ENCODE measurements at places on chromosomes 4 and X.

GRCh38 chr4:6696611-6697010 is 2.9 kb downstream of the S100P start:
- no peak for DNase-seq

DNA sequence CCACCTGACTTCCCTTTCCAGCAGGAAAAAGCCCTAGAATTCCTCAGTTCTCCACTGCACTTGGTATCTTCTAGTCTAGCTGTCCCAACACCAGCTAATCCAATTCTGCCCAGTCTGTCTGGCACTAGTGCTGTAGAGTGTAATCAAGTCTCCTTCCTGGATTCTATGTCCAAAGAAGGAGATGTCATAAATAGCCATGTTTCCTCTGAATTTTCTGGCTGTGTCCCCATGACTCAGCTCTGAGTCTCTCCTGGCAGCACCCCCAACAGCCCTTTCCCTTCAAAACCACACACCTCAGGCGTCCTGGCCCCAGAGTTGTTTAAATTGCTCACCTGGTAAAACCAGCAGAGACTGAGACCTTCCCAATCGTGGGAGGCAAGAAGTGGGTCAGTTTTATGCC is 197.2 kb downstream of the GRXCR1 start:
- no peak for DNase-seq

DNA sequence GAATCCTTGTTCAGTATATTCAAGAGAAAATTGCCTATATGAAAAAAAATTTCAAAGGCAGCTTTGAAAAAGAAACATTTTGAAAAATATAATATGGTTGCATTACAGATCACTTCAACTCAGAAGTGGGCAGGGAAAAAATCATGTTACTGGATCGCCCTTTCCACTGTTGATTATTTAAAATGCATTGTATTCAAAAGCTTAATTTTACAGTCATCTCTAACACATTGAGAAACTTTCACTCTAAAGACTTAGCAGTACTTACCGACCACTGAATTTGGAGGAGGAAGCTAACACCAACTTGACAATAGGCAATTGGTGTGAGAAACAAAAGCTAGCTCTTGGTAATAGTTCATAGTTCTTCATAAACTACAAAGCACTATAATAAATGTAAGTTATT is 101.9 kb downstream of the CEP135 start:
- DNase-seq, result no peak

- DNase-seq, result no peak
Measured at GRCh38 chrX:132375941-132376340, 112.9 kb downstream of the MBNL3 start.

DNA sequence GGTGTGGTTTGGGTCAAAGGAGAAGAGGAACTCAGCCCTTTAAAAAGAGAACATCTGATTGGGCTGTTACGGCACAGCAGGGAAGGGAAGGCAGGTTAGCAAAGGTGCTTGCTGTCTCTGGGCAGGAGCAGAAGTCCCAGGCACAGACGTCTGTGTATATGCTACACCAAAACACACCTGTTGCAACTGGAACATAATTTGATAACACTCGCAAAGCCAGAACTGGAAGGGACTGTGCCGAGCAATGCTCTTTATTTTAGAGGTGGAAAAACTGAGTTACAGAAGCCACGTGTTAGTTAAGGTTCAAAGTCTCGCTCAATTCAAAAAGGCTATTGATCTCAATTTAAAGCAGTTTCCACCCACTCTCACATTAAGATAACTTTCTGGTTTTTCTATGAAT is 2.2 kb upstream of the FAM114A1 start:
- no peak for DNase-seq

- DNase-seq, result no peak
Measured at GRCh38 chr4:36601864-36602495, 320.6 kb downstream of the DTHD1 start.

DNA sequence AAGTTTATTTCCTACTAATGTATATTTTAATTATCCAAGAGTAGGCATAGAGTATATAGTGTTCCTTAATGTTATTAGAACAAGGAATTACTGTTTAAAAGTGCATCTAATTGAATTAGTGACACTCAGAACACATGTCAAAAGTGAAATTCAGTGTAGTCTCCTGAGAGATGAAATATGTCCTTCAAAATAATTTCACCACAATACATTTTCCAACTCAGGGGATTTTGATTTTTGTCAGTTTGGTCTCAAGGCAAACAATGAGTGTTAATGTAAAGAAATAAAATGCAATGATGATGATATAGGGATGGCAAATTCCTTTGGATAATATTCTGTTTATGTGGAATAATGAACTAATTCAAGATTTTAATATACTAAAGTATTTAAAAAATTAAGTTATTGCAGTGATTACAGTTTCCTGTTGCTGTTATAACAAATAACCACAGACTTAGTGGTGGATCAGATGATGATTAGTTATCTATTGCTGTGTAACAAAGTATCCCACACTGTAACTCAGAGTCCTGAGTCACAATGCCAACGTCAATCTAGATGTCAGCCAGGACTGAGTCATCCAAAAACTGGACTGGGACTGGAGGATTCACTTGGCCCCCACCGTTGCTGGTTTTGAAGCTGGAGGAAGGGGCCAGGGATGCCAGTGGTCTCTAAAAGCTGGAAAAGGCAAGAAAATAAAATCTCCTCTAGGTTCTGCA is 148.0 kb upstream of the SLC7A11 start:
- DNase-seq, result no peak

DNA sequence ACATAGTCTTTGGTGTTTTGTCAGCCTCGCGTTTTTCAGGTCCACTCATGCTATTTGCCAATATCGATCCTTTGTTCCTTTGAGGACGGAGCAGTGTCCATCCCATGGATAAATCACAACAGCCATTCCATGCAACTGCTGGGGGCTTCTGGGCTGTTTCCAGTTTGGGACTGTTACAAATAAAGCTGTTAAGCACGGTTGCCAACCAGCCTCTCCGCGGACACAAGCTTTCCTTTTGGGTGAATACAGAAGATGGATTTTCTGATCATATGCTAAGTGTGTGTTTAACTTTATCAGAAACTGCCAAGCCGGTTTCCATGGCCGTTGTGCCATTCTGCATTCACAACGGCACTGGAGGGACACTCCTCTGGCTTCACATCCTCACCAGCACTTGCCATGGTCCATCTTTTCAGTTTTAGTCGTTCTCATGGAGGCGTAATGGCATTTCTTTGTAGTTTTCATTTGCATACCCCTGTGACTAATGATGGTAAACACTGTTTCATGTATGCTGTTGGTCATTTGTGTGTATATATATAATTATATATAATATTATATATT is 67.8 kb downstream of the ABLIM2 start:
- no peak for DNase-seq

DNA sequence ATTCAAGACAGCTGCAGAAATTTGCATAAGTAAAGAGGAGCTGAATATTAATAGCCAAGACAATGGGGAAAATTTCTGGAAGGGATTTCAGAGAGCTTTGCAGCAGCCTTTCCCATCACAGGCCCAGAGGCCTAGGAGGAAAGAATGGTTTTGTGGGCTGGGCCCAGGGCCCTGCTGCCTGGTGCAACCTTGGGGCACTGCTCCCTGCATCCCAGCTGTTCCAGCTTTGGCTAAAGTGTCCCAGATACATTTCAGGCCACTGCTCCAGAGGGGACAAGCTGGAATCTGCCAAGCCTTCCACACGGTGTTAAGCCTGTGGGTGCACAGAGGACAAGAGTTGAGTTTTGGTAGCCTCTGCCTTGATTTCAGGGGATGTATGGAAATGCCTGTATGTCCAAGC is 185.6 kb upstream of the SFRP2 start:
- DNase-seq, result no peak

DNA sequence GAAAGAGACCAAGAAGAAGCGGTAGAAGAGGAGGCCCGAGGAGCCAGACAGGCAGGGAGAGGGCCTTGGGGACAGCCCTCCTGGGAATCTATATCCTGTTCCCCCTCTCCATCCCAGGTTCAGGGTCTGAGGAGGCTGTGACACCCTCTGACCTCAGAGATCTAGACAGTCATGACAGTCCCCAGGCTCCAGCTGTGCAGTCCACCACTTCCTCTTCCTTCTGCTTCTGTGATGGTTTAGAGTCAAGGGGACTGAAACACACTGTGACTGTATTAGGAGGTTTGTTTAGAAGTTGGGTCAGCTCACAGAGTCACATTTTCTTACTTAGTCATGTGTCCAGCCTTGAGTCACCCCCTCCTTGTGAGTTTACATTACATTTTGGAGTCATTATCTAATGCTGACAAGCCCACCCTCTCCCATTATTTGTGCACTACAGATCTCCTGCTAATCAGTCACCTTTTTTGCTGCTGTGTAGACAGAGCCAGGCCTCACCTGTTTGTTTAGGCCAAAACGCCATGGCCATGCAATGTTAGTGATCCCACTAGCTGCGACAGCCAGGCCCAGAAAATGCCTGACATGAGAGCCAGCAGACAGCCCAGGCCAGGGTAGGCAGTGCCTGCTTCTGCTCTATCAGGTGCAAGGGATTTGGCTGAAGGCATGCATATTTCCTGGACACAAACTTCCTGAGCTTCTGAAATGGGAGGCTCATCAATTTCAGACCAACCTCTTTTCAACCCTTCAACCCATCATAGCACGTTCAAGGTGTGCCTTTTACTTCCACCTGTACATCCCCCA is 26.0 kb downstream of the MANBA start:
- no peak for DNase-seq
